ENCODE measurements at places on chromosomes 5 and 9. TPM values are rescaled to one million over a fixed set of nuclear protein-coding genes. Genes with fewer than 3 reads are reported as not detected.

Gene DMRTA1
- total RNA-seq: 1.1 TPM

Gene SH2D3C
- total RNA-seq: 11.6 TPM

Gene COL15A1
- 91.4 TPM for total RNA-seq

Gene CA9
- total RNA-seq: 3.1 TPM

Gene FBXL17
- 58.0 TPM for total RNA-seq

Gene SPATA31A3
- not detected for total RNA-seq

Gene SNX2
- total RNA-seq: 104 TPM

Gene SCAI
- 36.6 TPM for total RNA-seq

Gene BHMT2
- total RNA-seq: 29.6 TPM

Gene SMU1
- total RNA-seq: 45.3 TPM

Gene CDX1
- total RNA-seq: not detected

Gene AQP7
- total RNA-seq: 0.33 TPM

Gene SPATA31C1
- 0.17 TPM for total RNA-seq

- DNase-seq: no peak
Measured at GRCh38 chr9:136674786-136675349, 12.2 kb downstream of the EGFL7 start.

GRCh38 chr5:178356431-178356872, 123.8 kb upstream of the PHYKPL start:
- no peak for DNase-seq

DNA sequence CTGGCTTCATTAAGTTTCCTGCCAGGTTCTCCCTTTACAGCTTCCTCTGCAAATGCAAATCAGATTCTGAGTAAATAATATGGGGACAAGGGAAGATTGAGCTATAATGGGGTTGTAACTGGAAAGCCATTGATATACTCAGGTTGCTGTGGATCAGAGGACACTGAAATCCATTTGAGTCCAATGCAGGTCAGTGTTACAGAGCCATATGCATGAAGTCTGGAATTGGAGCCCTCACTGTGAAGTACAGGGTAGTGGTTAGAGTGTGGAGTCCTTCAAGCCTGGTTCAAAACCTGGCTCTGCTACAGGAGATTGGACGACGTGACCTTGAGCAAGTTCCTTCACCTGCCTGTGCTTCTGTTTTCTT, 48.7 kb downstream of the TIMD4 start:
- no peak for DNase-seq

- DNase-seq: no peak
Measured at GRCh38 chr5:39167141-39167971, 52.0 kb downstream of the FYB1 start.

- DNase-seq: no peak
Measured at GRCh38 chr5:23721336-23721735, 213.9 kb downstream of the PRDM9 start.

DNA sequence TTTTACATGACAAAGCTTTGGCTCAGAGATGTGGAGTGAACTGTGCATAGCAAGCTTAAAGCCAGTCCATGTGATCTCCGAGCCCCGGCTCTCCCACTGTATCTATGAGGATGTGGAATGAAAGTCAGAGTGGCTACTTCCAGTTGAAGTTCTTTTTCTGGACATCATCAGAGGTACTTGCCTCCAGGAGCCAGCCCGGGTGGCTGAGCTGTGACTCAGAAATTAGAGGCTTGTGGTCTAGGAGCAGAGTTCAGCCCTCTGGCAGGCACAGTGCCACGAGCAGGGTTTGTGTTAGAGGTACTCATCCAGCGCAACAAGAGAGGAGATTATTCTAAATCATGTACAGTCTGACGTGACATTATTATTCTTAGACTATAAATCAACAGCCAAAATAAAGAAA, 322.5 kb downstream of the CDK5RAP2 start:
- no peak for DNase-seq

DNA sequence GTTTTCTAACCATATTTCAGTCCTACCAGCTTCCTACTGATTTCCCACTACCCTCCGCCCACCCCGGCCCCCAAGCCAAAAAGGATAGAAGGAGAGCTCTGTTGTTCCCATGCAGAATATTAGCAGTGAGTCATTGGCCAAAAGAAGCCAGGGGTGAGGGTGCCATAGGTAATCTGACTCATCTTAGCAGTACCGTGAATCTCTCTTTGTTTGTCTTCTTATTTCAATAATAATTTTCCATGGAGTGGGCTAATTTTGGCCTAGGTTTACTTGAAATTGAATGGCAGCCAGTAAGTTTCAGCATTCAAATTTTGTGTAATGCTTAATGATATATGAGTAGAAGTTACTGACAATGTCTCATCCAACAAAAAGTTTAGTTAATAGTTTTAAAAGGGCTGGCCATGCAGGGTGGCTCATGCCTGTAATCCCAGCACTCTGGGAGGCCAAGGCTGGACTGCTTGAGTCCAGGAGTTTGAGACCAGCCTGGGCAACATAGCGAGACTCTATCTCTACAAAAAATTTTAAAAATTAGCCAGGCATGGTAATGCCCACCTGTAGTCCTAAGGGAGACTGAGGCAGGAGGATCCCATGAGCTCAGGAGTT, 74.2 kb downstream of the C9orf152 start:
- DNase-seq: no peak

GRCh38 chr5:75021219-75021618, 31.1 kb downstream of the GCNT4 start:
- no peak for DNase-seq

DNA sequence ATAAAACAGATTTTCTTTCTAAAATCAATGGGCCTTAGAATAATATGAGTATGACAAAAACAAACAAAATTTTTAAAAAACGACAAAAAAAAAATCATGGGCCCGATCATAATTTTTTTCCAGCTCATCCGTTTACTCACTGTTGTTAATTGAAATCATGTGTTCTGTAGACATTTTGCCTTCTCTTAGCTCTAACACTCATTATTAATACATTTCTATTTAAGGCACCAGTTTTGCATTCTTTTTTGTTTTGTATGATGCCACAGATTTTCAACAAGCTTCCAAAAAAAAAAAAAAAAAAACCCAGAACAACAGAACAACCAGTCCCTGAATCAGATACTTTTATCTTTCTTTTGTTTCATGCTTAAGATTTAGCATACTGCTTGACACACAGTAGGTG, 86.4 kb downstream of the PRLR start:
- no peak for DNase-seq

- DNase-seq: no peak
Measured at GRCh38 chr9:135500071-135500524, 384 bp upstream of the MRPS2 start.

GRCh38 chr9:76646249-76646648, 118.0 kb upstream of the PCA3 start:
- DNase-seq: peak; percentile 69

- no peak for DNase-seq
Measured at GRCh38 chr9:122202111-122202510, 26.6 kb downstream of the LHX6 start.

DNA sequence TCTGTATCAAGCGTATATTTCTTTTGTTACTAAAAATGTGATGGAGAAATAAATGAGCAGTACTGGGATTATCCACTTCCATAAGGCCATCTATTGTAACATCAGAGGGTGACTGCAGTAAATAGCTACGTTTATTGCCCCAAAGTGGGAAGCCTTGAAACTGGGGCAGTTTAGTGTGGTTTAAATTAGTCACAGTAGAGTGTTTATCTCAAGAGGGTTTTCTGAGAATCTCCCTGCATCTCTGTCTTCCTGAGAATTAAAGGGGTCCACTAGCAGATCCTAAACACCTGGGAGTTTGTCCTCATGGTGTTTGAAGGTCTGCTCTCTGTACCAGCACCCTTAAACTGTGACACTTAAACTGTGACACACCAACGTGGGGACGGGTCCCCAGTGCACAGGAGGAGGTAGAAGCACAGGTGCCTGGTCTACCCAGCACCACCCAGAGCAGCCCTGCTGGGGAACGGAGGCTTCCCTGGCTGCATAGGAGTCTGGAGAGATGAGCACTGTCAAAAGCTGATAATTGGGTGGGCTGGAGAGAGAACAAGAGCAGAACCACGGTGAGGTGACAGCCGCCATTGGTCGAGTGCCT, 25.2 kb downstream of the PRRC2B start:
- DNase-seq: no peak

DNA sequence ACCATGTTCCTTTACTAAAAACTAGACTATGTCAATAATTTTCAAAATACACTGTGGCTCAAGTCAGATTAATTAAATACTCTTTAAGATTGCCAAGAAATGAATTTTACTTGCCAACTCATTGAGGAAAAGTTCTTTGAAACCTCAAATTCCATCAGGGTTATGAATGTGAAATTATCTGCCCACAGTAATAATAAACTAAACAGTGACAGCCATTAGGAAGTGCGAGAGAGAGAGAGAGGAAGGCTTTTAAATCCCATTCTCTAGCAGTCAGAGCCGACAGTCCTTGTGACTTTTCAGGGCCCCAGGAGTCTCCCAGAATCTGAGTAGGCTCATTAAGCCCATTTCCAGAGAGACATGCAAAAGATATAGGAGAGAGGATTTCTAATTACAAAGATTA, 236.1 kb downstream of the MARCHF11 start:
- DNase-seq: no peak

GRCh38 chr9:22457448-22457847, 10.8 kb downstream of the DMRTA1 start:
- no peak for DNase-seq

- no peak for DNase-seq
Measured at GRCh38 chr9:129321286-129322021, 143.4 kb upstream of the IER5L start.

- no peak for DNase-seq
Measured at GRCh38 chr5:78576376-78576775, 72.2 kb downstream of the LHFPL2 start.

- DNase-seq: no peak
Measured at GRCh38 chr9:91676046-91676445, 252.4 kb upstream of the NFIL3 start.

Measured in spinal cord (tissue), 10 donors.